A549 treated with CpdA at 1 μM for 4 hours (cell line): ENCODE measurements at places on chromosomes 1 and 21. TPM values are rescaled to one million over a fixed set of nuclear protein-coding genes. Genes with fewer than 3 reads are reported as not detected.

The ATF6 gene
- 11.4 to 13.5 TPM (median 12.3 TPM) in 5 replicates for total RNA-seq

The DCST2 gene
- 0.32 to 0.79 TPM (median 0.43 TPM) in 4 of 5 replicates, not detected in the other for total RNA-seq

The PPP1R15B gene
- 24.0 to 31.2 TPM (median 25.8 TPM) in 5 replicates for total RNA-seq

The PRRX1 gene
- 0.03 TPM in 2 of 5 replicates, not detected in the others for total RNA-seq

The WDR64 gene
- not detected in 5 replicates for total RNA-seq

The PLA2G2C gene
- total RNA-seq = not detected in 5 replicates

The HES5 gene
- not detected in 5 replicates for total RNA-seq

The DCDC2B gene
- not detected in 5 replicates for total RNA-seq

The NBPF15 gene
- total RNA-seq = 17.7 to 24.7 TPM (median 20.8 TPM) in 5 replicates

The DNAJC28 gene
- total RNA-seq = 0.10 to 0.61 TPM (median 0.43 TPM) in 5 replicates

The CD1E gene
- total RNA-seq = not detected in 5 replicates
